ENCODE measurements at places on chromosomes 5 and 9. TPM values are rescaled to one million over a fixed set of nuclear protein-coding genes. Genes with fewer than 3 reads are reported as not detected.

DNA sequence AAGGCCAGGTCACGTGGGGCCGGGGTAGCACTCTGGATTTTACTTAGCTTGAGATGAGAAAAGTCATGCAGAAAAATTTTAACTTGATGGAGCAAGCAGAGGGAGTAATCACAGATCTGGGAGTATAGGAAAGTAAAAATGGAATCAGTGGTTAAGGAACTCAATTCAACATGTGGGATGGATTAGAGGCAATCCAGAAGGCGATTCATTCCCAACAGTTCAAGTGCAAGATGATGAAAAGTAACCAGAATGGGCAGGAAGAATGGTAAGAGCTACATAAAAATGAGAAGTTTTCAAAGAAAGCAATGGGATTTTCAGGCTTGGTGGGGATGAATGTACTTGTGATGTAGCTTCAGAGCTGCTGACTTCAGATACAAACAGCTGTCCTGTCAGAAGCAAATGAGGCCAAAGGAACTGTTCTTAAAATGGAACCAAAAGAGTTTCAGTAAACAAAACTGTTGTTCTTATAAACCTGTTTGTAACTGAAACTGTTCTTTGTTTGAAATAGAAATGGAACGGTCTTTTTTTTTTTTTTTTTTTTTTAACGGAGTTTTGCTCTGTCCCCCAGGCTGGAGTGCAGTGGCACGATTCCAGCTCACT, 5.6 kb upstream of the SEC24A start:
- no peak for DNase-seq

GRCh38 chr9:17425384-17425783, 153.5 kb upstream of the SH3GL2 start:
- no peak for DNase-seq

GRCh38 chr5:80957031-80957761, 3.0 kb upstream of the RASGRF2 start:
- no peak for DNase-seq

DNA sequence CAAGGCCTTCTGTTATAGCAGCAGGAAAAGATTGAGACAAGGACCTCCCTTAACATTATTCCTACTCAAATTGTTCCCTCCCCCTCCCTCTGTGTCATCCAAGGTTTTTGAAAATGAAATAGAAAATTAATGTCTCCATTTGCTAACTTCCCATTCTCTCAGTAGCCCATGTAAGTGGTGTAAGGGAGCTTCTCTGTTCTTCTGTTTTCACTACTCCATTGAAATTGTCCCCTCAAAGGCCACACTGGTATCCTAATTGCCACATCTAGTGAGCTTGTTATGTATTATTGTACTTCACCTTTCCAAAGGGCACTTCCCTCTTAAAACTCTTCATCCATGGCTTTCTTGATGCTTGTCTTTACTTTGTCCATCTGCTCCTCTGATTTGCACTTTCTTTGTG, 131.2 kb upstream of the PIK3R1 start:
- DNase-seq, result no peak

DMRT3 gene
- not detected for total RNA-seq

ACOT12 gene
- total RNA-seq, result not detected

GRCh38 chr5:135821802-135822201, 12.7 kb upstream of the SLC25A48 start:
- no peak for DNase-seq

DNA sequence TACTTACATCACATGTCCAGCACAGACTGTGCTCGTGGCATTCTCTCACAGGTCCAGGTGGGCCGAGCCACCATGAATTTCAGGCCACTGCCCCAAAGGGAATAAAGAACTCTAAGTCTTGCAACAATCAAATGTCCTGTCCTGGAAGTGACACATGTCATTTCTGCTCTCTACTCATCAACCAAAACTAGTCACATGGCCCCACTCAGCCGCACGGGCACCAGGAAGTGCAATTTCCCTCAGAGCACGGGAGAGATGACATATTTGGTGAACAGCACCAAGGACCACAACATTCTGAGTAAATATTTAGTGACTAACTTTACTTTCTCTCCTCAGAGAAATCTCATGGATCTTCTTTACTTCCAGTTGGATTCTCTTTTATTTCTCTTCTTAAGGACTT, 131.1 kb upstream of the TUT7 start:
- peak; percentile 47 for DNase-seq

- DNase-seq, result peak; percentile 58
These were observed 5.0 kb downstream of the NSMF start for GRCh38 chr9:137454145-137454596.

All from activated CD4-positive, alpha-beta memory T cell treated with anti-CD3 and anti-CD28 coated beads for 36 hours (primary cell).